Suppressor macrophage (primary cell): ENCODE measurements at places on chromosomes 3 and 15.

GRCh38 chr3:165343185-165343584 lies 147.0 kb upstream of the SLITRK3 start:
- no peak for DNase-seq

GRCh38 chr3:12944849-12945248 lies 103.5 kb upstream of the RPL32 start:
- DNase-seq, result no peak

DNA sequence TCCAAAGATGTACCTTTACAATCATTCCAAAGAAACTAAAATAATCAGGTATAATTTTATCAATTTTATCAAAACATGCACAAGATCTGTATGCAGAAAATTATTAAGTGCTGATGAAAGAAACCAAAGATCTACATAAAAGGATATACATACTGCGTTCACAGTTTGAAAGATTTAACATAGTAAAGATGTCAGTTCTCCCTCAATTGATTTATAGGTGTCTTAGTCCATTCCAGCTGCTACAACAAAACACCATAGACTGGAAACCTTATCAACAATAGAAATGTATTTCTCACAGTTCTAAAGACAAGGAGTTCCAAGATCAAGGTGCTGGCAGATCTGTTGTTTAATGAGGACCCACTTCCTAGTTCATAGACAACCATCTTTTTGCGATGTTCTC lies 189.0 kb upstream of the CCDC54 start:
- DNase-seq, result no peak

- no peak for DNase-seq
These were observed 153.9 kb downstream of the PDZRN3 start for GRCh38 chr3:73470860-73471259.
